ENCODE measurements at places on chromosomes 7 and 10.

DNA sequence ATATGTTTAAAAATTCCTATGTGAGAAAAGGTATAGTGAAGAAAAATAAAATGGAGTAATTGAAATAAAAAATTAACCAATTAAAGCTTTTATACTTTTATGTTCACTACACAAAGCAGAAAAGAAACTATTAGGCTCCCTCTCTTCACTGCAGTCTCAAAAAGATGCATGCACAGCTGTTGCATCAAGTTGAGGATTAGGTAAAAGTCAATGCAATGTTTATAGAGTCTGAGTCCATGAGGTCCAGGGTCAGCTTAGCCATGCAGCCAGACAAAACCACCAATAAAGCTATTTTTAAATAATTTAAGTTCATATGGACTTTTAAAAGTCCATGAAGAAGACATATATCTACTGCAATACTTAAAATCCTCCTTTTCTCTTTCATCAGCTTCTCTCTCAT lies 31.1 kb upstream of the ING3 start:
- DNase-seq = no peak

- no peak for DNase-seq
Observed at GRCh38 chr7:151838861-151839381, 38.0 kb downstream of the PRKAG2 start.

GRCh38 chr10:31949266-31949665 lies 20.6 kb upstream of the ARHGAP12 start:
- no peak for DNase-seq

DNA sequence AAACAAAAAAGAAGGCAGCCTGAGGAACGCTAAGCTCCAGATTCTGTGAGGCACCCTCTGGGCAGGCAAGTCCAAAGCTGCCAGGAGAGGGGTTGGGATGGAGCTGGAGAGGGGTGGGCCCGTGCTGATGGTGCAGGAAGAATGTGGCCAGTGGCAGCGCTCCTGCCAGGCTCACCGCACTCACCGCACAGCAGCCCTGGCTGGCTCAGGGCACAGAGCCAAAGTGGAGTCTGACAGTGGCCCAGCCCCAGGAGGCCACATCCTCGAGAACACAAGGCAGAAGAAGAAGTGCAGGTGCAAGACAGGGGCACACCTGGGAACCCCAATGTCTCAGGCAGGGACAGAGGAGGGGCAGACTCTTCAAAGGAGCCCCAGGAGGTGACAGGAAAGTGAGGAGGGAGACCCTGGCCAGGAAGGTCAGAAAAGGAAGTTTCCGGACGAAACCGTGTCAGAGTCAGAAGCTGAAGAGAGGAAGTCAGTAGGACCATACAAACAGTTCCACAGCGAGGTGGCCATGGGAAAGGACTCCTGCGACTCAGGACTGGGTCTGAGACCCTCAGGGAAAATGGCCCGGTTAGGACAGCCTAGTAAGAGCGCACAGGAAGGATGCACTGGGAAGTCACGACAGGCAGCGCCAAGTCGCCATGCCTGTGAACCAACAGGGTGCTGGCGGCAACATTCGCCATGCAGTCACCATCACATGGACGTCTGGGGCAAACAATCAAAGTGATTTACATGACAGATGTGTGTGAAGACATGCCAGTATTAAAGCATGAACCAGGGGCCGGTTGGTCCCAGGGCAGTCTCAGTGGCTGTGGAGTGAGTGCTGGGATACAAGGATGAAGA lies 54.4 kb downstream of the COBL start:
- no peak for DNase-seq

DNA sequence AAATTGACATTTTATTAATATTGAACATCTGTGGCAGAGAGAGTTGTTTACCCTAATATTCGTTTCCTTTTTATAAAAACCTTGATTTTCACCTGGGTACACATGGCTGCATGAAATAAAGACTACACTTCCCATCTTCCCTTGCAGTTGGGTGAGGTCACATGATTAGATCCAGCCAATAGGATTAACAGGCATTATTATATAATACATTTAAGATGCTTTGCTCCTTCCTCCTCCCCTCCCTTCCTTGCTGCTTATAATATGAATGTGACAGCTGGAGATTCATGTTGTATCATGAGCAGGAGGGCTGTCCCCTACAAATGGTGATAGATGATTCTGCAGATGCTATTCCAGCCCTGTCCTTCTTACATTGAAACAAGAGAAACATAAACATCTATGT lies 146.6 kb downstream of the SH2D4B start:
- DNase-seq = no peak

DNA sequence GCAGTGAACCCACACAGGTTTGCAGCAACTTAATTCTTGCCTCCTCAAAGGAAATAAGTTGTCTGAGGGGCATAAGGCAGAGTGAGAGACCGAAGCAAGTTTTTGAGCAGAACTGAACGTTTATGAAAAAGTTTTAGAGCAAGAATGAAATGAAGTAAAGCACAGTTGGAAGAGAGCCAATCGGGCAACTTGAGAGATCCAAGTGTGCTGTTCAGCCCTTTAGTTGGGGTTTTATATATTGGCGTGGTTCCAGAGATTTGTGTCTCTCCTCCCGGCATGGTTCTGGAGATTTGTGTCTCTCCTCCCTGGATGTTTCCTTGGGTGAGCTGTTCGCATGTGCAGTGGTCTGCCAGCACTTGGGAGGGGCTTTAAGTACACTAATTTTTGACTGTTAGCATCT lies 141.4 kb upstream of the DGKB start:
- no peak for DNase-seq

DNA sequence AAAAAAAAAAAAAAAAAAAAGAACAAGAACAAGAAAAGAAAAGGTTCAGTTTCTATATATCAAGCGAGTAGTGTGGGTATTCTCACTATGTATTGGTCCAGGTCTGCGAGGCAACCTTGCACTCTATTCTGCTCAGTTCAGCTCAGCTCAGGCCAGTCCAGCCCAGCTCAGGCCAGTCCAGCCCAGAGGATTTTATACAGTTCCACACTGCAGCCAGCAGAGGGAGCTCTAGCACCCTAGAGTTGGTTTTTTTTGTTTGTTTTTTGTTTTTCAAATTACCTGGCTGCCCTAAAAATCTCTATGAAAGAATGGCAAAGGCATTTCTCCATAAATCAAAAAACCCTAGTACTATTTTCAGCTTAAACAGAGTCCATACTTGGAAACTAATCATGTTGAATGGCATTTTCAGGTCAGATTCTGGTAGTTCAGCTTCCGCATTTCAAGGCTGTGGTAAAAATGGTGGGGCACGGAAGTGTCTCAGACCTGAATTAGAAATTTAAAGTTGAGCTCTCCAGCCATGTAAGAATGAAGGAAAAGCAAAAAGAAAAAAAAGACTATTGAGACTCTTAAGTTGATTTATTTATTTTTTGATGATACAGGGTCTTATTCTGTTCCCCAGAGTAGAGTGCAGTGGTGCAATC lies 55.2 kb upstream of the GSDME start:
- DNase-seq = peak; percentile 64

GRCh38 chr10:13567030-13567429 lies 19.7 kb upstream of the PRPF18 start:
- no peak for DNase-seq

- DNase-seq = no peak
Observed at GRCh38 chr7:112271162-112271561, 64.7 kb downstream of the ZNF277 start.

GRCh38 chr10:29692121-29692539 lies 57.4 kb upstream of the SVIL start:
- DNase-seq = no peak

- DNase-seq = no peak
Observed at GRCh38 chr10:84196083-84196482, 1.7 kb downstream of the CDHR1 start.

DNA sequence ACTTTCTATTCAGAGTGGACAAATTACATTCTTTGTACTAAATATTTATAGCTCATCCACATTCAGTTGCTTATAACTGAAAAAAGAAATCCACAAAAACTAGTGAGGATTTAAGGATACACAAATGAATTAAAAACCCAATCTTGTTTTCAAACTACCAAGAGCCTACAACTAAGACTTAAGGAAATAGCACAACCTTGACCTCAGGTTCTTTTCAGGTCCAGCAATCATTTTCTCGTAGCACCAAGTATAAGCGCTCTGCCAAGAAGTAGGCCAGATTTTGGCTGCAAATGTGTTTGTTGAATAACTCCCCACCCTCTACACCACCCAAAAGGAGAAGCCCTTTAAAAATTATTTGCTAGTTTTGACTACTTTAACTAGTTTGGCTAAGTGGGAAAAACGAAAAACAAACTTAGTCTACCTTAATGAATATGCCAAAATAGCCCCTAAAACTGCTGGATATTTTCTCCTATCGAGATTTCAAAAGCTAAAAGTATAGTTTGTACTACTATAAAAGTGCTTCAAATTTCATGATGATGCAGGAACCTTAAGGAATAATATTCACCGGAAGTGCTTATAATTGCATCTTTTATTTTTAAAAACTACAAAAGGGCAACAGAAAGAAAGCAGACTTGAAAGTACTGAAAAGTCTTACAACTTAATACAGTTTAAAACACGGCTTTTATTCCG lies 2.7 kb upstream of the KMT2E start:
- DNase-seq = no peak

DNA sequence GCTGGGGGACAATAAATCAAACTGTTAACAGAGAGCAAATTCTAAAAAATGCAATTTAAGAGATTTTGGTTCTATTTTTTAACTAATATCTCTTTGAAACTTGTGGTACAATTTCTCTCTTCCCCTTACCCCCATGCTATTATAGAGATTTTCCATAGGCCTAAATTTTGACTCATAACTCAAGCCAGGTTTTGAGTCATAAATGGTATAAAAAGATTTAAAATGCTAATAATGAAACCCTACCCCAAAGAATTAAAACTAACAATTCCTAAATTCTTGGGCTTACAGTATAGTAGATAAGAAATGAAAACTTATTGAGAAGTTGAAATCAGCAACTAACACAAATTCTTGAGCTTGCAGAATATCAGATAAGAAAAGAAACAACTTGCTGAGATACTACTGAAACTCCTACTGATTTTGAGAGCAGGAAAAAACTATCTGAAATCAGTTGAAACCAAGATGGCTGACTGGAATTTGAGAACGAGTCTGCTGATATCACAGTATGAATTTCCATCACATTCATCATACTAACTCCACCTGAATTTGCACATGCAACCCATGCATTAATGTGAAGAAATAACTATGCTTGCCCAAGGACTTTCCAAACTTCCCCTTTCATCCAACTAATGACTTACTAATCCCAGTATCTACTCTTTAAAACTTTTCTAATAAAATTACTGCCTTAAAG lies 36.3 kb downstream of the POT1 start:
- no peak for DNase-seq

DNA sequence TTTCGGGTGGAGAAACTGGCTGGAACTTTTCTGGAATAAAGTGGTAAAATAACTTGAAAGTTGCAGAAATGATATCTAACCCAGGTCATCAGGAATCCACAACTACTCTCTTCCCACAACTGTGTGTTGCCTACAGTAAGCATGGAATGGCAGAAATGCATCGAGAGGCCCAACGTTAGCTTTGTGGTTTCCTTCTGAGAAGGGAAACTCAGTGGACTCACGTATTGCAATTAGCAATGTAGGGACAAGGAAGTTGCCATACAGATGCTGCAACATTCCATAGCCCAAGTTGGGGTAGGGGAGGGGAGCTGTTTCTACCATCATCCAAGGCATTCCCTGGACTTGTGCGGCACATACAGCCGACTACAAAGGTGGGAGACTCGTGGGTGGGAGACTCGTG lies 1.9 kb downstream of the PON1 start:
- no peak for DNase-seq

DNA sequence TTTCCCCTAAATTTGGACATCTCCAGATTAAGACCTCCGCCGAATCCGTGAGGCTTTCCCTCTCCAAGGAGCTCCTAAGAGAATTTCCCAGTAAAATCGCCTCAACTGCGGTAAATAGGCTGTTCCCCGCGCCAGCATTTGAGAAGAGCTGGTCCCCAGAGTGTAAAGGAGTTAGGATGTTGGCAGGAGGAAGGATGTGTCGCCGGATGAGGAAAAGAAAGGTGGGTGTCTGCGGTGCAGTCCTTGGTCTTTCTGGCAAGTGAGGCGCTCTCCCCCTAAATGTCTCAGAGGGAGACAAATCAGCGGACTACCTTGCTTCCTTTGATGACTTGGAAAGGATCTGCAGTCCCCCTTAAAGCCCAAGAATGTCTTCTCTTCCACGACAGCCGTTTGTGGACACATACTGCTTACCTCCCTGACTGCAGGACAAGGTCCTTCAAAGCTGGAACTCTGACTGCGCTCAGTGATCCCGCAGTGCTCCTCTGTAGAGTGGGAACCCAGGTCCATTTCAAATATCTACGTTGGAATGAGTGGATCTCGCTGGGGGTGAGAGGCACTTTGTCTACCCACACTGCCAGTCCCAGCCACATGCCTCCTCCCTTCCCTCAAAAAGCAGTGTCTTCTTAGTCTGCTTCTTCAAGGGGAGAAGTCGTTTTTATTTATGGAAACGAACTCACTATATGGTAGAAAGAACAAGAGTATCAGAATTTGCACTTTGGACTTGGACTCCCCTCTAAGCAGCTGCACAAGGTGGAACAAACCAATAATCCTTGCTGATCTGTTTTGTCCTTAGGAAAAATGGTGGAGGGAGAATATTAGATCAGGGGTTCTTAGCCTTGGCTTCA lies 1.1 kb upstream of the DLG5 start:
- no peak for DNase-seq

- DNase-seq = no peak
Observed at GRCh38 chr7:38367301-38367890, 94.0 kb upstream of the TARP start.

DNA sequence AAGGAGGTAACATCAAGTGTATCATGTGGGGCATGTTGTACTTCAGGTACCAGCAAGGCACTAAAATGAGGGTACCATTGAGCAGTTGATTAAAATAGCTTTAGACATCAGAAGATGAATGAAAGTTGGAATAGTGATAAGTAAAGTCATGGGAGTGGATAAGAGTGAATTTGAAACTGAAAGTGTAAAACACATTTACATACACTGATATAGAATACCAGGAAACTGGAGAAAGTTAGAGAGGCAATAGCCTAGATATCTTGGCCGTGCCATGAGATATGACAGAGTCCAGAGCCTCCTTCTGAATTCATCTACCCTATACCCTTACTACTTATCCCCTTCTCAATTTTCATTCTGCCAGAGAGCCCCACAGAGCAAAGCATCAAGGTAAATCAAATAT lies 76.6 kb downstream of the GRM3 start:
- no peak for DNase-seq

DNA sequence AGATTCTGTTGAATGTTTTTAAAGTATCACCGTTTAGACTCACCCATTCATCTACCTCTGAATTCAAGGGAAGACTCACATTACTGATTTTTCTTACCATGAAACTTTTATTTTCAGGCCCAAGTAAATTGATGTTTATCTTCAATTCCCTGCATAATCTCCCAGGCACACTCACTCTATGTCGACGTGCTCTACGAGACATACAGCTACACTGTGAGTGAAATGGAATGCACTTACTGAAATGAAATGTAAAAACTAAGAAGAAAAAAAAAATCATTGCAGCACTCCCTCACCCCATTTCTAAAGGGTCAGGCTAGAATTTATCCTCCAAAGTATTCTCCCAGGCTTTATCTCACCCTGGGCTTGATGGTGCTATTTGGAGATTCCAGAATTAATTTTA lies 987.9 kb downstream of the CCSER2 start:
- DNase-seq = no peak

- DNase-seq = no peak
Observed at GRCh38 chr7:30465046-30465810, 13.4 kb downstream of the NOD1 start.

Data from neural crest cell (in vitro differentiated cells).